IPS DF 6.9 (cell line): ENCODE measurements at places on chromosomes 3 and 15.

- no peak for DNase-seq
- no peak overlapping the region for H3K27ac ChIP-seq
- H3K4me1 ChIP-seq = peaks cover 12% of the 10 kb centered on the region
- peaks cover 2% of the 10 kb centered on the region; the same call in 1 of the 2 replicates for H3K27me3 ChIP-seq
- H3K4me3 ChIP-seq = no peak overlapping the region
- no peaks in the 10 kb centered on the region for H3K36me3 ChIP-seq
These were observed 29.2 kb downstream of the EPHB3 start for GRCh38 chr3:184590795-184591194.

GRCh38 chr3:43154980-43155379, 49.1 kb upstream of the POMGNT2 start:
- H3K4me1 ChIP-seq = no peaks in the 10 kb centered on the region
- no peak overlapping the region for H3K4me3 ChIP-seq
- no peaks in the 10 kb centered on the region for H3K36me3 ChIP-seq
- no peak overlapping the region for H3K27ac ChIP-seq
- no peaks in the 10 kb centered on the region; the same call in 1 of the 2 replicates for H3K27me3 ChIP-seq

GRCh38 chr15:81783586-81783985, 262.2 kb downstream of the MEX3B start:
- H3K27me3 ChIP-seq = no peaks in the 10 kb centered on the region
- no peaks in the 10 kb centered on the region for H3K36me3 ChIP-seq
- no peak for DNase-seq
- H3K27ac ChIP-seq = no peak overlapping the region
- no peaks in the 10 kb centered on the region for H3K4me1 ChIP-seq

DNA sequence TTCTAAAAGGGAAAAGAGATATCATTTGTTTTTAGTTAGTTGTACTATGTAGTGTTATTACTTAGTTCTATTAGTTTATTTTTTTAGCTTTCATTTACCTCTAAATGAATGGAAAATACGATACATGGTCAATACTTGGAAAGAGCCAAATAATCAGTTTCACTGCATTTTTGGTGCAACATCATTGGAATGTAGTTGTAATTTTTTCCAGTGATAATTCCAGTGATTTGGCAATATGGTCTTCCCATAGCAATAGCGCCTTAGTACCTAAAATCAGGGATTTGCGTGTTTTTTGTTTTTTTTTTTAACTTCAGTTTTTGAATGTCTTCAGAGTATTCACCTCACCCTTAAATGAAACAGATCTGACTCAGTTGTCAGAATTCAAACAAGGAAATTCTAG, 41.8 kb downstream of the RAB8B start:
- H3K4me3 ChIP-seq = no peak overlapping the region
- no peak for DNase-seq
- H3K4me1 ChIP-seq = no peaks in the 10 kb centered on the region
- no peak overlapping the region for H3K27ac ChIP-seq

DNA sequence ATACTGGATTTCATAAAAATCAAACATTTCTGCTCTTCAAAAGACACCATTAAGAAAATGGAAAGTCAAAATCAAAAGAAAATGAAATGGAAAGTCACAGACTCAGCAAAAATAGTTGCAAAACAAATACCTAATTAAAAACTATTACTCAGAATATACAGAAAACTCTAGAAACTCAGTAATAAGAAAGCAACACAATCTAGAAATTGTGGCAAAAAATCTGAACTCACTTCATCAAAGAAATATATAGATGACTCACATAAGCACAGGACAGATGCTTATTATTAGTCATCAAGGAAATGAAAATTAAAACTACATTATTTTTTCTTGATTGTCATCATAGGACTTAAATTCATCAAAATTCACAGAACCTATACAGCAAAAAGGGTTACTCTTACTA, 430.0 kb downstream of the SHQ1 start:
- no peak overlapping the region for H3K4me3 ChIP-seq
- no peak for DNase-seq
- no peaks in the 10 kb centered on the region for H3K4me1 ChIP-seq

DNA sequence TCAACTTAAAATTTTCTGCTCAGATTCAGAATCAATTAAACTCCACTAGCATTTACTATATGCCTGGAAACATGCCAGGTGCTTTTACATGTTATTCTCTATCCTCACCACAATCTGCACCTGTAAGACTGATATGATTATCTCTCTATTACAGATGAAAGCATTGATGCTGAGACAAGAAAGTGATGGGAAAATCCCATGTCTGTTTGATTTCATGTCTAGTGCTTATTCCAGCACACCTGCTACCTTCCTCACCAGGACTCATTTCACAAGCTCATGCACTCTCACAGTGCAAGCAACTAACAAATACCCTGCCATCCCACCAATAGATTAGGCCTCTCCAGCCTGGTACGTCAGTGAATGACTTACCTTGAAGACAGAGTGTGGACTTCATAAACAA, 25.0 kb upstream of the BCL6 start:
- no peak overlapping the region for H3K4me3 ChIP-seq
- no peaks in the 10 kb centered on the region for H3K36me3 ChIP-seq
- peaks cover 2% of the 10 kb centered on the region; the same call in 1 of the 2 replicates for H3K4me1 ChIP-seq
- DNase-seq = no peak
- H3K27me3 ChIP-seq = no peaks in the 10 kb centered on the region

DNA sequence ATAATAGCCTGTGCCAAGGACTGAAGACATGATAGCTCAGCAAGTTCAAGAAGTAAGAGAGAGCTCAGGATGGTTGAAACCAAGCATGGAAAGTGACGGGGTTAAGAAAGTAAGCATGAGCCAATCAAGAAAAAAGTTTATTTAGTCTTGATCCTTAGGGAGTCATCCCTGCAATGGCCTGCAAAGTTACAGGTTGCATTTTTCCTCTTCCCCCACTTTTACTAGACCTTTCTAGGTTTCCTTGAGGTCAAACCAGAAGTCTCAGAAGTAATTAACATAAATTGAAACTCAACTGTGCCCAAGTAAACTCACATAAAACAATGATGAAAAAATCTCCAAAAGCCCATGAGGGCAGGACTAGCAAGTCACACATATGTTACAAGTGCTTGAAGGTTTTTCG, 250.9 kb downstream of the MAGI1 start:
- H3K4me3 ChIP-seq = no peak overlapping the region
- no peaks in the 10 kb centered on the region for H3K27me3 ChIP-seq
- no peak for DNase-seq
- H3K4me1 ChIP-seq = no peaks in the 10 kb centered on the region
- no peak overlapping the region for H3K27ac ChIP-seq
- no peaks in the 10 kb centered on the region for H3K36me3 ChIP-seq

GRCh38 chr15:46636206-46636605, 1001.4 kb downstream of the SQOR start:
- peak; percentile 9 for DNase-seq
- peaks cover 1% of the 10 kb centered on the region; the same call in 1 of the 2 replicates for H3K4me1 ChIP-seq
- H3K36me3 ChIP-seq = no peaks in the 10 kb centered on the region
- no peak overlapping the region for H3K4me3 ChIP-seq
- H3K27me3 ChIP-seq = no peaks in the 10 kb centered on the region

DNA sequence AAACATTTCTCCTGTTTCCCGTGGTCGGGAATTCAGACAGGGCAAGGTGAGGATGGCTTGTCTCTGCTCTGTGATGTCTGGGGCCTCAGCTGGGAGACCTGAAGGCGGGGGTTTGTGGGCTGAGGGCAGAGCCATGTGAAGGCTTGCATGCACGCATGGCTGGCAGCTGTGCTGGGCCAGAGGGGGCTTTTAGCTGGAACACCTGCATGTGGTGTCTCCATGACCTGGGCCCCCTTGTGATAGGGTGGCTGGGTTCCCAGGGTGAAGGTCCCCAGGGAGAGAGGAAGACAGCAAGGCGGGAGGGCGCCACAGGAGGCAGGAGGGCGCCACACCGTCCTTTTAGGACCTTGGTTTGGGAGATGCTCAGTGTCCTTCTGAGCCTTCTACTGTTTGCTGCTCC, 101.6 kb upstream of the PRR23E start:
- no peaks in the 10 kb centered on the region for H3K4me1 ChIP-seq
- no peak overlapping the region for H3K27ac ChIP-seq
- no peaks in the 10 kb centered on the region for H3K27me3 ChIP-seq
- H3K4me3 ChIP-seq = no peak overlapping the region
- no peaks in the 10 kb centered on the region for H3K36me3 ChIP-seq

DNA sequence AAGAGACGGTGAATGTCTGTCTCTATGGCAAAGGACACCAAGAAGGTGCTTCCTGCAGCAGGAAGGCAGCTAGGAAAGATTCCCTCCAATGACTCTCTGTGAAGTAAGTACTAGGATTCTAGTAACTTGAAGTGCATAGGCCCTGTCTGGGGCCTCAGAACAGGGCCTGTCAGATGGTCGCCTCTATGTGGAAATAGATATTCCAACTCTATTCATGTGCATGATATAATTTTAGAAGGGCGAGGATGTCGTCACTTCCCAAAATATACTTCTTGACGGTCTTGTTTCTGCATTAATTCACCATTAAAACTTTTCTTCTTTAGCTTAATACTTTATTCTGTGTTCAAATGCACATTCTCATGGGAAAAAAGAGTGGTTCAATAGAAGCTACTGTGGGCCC, 167.0 kb downstream of the TLE3 start:
- H3K36me3 ChIP-seq = no peaks in the 10 kb centered on the region
- no peak overlapping the region for H3K4me3 ChIP-seq
- no peaks in the 10 kb centered on the region for H3K27me3 ChIP-seq
- no peak overlapping the region for H3K27ac ChIP-seq
- no peaks in the 10 kb centered on the region for H3K4me1 ChIP-seq

DNA sequence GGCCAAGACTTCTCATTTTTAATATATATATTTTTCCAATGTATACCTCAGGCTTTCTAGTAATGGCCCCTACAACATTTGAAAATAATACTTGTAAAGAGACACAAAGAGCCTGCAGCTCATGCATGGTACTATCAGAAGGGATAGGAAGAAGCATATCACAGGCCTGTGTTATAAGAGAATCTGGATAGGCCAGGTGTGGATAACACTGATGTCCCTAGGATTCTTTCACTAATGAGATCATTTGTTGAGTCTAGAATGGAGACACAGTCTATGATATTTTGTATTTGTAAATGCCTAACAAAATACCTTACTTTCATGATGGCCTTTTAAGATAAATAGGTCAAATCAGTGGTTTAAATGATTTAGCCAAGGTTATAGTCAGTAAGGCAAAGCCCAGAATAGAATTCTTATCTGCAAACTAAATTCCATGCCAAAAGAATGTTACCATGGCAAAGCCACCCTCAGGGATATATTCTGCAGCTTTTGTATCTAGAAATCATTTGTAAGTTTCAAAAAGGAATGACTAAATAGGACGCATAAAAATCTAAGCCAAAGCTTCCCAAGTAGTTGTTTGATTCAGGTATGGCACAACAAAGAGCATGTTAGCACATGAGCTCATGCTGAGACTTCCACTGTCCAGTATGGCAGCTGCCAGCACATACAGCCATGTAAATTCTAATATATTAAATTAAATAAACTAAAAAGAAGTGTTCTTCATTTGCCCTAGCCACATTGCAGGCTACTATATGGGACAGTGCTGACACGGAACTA, 10.0 kb downstream of the DCP1A start:
- no peaks in the 10 kb centered on the region; the same call in 1 of the 2 replicates for H3K36me3 ChIP-seq
- no peak overlapping the region for H3K27ac ChIP-seq
- H3K4me3 ChIP-seq = no peak overlapping the region
- no peaks in the 10 kb centered on the region for H3K4me1 ChIP-seq
